ENCODE measurements at places on chromosomes 5 and 9.

DNA sequence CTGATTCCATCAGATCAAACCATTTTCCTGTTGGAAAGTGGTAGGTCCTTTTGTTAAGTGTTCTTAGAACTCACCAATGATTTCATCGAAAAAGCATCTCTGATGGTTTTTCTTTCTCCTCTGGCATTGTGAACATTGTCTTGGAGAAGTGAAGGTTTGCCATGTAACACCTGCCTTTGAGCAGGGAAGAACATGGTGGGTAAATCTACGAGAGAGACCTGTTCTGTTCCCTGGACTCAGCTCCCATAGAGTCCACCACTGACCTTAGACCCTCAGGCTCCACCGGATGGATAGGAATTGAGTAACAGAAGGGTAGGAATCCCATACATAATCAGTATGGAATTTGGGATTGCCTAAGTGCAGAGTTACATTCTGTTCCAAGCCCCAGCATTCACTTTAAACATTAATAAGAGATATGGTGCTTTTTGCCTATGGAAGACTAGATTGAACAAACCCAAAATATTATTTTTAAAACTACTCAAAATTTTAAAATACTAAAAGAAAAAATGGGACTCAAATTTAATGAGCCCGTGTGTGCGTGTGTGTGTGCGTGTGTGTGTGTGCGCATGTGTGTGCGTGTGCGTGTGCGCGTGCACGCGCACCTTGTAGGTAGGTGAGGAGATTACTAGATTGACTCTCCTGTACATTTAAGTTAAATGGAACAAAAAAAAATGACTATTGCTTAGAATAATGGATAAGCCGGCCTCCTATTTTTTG is 92.0 kb downstream of the C9orf152 start:
- DNase-seq = no peak

GRCh38 chr9:131033269-131034224 is 24.6 kb downstream of the LAMC3 start:
- DNase-seq = no peak

- no peak for DNase-seq
Measured at GRCh38 chr5:6169660-6170059, 208.7 kb downstream of the MED10 start.

DNA sequence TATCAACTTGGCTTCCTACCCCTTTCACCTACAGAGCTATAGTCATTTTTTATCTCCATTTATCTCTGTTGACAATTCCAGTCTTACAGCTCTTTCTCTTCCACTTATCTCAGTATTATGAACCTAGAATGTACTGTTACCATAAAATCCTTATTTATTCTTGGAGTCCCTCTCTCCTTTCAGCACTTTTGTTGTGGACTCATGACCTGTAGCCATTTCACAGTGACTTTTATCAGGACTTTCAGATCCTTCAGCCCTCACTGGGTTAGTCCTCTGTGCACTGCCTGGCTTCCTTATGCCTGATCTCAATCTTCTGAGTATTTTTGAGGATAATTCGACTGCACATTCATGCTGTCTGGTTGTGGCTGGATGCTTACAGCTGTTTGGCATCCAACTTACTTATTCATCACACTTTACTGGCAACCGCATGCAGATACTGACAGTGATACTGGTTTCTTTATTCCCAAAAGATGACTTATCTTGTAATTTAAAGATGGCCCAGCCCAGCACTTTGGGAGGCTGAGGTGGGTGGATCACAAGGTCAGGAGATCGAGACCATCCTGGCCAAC is 293.3 kb downstream of the MAN2A1 start:
- DNase-seq = no peak

- no peak for DNase-seq
Measured at GRCh38 chr9:2085716-2086115, 70.6 kb downstream of the SMARCA2 start.

GRCh38 chr5:79829260-79829659 is 139.6 kb downstream of the CMYA5 start:
- DNase-seq = no peak

- DNase-seq = no peak
Measured at GRCh38 chr5:56357426-56357825, 124.3 kb upstream of the ANKRD55 start.

DNA sequence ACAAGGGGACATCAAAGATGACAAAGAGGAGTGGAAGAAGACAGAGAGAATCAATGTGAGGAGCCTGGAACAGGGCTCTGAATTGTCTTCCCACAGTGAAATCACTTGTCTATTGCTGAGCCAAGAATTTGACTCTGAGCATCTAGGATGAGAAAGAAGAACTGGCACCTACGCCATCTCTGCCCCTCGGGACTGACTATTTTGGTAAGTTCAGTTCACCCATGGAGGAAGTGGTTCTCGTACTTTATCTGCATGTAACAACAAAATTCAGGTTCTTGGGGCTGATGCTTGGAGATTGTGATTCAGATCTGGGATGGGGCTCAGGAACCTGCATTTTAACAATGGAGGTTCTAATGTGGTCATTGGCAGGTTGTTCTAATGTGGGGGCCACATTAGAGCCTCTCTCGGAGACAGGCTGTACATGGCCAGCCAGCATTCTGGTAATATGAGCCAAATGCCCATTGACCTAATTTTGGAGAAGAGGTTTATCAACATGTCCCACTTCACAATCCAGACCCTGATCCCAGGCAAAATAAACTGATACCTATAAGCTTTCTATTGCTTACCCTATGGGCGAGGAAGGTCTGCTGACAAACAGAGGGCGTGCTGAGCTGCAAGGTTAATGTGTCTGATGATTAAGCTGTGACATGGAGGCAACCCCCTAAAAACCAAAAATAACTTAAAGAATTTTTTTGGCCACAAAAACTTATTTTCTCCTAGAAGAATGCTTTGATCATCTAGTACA is 2.7 kb upstream of the IL12B start:
- no peak for DNase-seq
